ENCODE measurements at places on chromosomes 2 and 18. TPM values are rescaled to one million over a fixed set of nuclear protein-coding genes. Genes with fewer than 3 reads are reported as not detected.
A peak's percentile ranks its signal among the peaks of the same experiment; 100 is the strongest.

DNA sequence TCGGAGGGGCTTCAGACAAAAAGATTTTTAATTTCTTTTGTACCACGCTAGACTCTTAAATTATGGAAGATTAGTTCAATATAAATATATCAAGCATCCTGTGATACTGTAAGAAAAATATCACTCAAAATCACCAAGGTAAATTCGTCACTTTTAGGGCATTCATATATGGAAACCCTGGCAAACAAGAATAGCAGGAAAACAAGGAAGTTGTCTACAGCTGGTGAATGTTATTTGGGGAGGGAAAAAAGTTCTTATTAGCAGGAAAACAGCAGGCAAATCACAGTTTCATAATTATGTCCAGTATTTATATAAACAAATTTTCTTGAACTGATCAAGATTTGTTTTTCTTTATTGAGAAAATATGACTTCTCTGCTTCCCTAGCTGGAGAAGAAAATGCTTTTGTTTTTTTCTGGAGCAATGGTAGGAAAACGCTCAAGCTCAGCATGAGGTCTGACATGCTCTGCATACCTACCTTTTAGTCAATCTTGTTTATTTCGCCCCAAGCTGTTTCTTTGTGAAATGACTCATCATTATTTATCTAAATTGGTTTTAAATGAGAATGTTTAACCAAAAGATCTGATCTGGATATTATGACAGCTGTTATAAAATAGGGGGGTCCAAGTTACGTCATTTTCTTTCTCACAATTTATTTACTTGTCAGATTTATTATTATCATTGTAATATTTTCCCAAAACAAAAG lies 14.7 kb downstream of the LINC00305 start:
- no peak for DNase-seq

MC2R gene
- total RNA-seq = not detected

DNA sequence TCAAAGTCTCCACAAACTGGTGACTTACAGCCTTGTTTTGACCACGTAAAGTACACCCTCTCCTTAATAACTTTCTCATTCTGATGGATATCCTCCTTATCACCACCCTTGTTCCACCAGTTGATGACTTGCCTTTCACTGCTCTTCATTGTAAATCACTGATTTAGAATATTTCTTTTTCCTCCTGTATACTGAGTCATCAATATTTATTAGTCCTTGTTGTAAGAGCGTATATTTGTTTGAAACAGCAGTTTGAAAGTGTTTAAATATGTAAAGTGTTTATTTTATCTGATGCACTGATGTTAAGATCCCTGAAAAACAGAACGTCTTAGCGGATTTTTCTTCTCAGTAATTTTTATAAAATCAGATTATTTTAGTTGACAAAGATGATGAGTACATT lies 34.2 kb upstream of the DYSF start:
- no peak for DNase-seq

GRCh38 chr2:45554073-45554741 lies 56.9 kb downstream of the SRBD1 start:
- DNase-seq = no peak

DNA sequence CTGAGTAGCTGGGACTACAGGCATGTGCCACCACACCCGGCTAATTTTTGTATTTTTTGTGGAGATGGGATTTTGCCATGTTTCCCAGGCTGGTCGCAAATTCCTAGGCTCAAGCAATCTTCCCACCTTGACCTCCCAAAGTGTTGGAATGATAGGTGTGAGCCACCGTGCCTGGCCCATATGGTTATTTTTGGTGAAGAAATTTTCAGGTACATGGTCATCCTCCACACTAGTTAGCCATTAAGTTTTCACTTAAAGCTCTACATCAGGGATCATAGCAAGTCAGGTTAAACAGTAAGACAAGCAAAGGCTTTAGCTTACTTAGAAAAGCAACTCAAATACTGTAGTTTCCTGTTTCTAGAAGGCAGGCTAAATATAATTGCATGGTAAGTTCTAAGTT lies 104.3 kb upstream of the GRB14 start:
- no peak for DNase-seq

DNA sequence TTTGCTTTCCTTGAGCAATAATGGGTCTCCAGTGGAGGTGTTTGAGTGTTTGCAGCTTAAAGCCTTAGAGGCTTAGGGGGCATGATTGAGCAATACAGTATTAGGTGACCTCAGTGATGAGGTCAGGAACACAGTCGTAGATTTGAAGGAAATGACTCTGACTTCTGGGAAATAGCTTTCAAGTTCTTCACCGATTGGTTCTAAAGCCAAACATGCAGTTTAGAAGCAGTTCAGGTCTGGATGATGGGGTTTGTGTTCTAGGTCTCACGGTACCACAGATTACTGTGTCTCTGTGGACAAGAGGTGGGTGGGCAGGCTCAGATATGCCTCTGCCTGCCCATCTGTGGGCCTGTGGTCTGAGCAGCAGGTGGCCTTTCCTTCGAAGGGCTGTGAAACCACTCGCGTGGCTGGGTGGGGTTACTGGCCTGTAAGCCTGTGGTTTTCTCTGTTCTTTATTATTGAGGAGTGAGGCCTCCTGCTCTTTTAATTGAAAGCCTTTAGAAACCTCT lies 7.8 kb downstream of the MTHFD2 start:
- no peak for DNase-seq

GRCh38 chr2:172999641-173000386 lies 75.8 kb upstream of the MAP3K20 start:
- DNase-seq = no peak

GRCh38 chr2:65917986-65918385 lies 485.6 kb upstream of the SPRED2 start:
- DNase-seq = no peak

DNA sequence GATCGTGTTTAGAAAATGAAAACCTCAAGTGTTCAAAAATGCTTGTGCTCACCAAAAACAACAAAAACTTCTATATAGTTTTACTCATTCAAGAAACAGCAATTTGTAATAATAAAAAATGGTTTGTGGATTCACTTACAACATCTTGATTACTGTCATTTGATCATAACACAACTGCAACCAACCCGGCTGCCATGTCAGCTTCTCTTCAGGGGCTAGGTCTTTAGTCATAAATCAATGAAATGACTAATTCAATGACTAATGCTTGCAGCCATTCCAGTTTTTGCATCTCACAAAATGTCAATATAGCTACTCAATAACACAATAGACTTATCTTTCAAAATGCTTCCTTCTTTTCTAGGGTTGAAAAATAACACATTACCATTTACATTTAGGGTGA lies 128.0 kb downstream of the OLA1 start:
- no peak for DNase-seq

UGT1A3 gene
- total RNA-seq = not detected

DNA sequence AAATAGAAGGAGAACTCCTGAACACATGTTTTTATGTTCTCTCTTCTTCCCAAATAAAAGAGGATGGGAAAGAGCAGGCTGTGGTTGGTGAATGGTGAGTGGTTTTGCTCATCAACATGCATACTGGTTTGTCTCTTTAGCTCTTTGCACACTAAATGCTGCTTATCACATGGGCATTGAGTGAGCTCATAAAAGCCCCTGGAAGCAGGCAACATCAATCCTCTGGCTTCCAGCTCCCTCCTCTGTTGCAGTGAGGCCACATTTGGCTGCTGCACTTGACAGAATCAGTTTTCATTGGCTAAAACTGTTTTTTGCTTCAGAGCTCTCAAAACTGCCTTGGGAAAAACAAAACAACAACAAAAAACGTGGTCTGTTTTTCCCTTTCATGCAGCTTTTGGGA lies 1308.2 kb upstream of the NRXN1 start:
- no peak for DNase-seq

DNA sequence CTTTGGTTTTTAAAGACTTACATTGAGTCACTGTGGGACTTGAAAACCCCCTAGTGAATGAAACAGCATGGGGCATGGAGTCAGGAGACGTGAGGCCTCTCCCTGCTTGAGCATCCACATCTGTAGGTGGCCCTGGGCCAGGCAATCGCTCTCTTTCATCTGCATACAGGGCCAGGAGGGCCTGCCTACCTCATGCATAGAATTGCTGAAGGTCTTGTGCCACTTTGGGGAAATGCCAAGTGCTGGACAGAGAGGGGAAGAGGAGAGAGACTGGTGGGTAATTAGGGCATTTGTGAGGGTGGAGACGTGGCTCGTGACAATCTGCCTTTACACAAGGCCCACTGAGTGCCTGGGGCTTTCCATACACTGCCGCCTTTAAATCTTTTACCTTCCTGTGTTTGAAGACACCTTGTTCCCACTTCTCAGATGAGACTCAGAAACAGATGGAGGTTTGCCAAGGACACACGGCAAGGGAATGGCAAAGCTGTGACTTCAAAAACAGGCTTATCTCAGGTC lies 322.2 kb upstream of the HS6ST1 start:
- DNase-seq = no peak

MALL gene
- 12.0 TPM for total RNA-seq

DNA sequence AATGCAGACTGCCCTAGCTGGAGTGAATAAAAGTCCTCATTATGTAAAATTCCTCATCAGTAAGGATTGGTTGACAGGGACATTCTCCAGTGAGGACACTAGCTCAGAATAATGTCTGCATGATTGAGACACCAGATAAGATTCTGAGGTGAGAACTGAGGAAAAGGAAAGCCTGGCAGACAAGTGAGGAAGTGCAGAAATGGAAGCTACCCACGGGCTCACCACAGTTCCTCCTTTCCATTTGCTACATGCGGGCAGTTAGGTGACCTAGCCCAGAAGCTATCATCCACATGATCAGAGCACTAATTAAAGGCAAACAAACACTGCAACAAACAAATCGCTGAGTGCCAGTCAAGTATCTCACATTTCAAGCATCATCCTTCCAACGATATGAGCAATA lies 27.7 kb downstream of the NETO1 start:
- DNase-seq = no peak

GRCh38 chr18:35463050-35463449 lies 34.7 kb downstream of the INO80C start:
- no peak for DNase-seq

DNA sequence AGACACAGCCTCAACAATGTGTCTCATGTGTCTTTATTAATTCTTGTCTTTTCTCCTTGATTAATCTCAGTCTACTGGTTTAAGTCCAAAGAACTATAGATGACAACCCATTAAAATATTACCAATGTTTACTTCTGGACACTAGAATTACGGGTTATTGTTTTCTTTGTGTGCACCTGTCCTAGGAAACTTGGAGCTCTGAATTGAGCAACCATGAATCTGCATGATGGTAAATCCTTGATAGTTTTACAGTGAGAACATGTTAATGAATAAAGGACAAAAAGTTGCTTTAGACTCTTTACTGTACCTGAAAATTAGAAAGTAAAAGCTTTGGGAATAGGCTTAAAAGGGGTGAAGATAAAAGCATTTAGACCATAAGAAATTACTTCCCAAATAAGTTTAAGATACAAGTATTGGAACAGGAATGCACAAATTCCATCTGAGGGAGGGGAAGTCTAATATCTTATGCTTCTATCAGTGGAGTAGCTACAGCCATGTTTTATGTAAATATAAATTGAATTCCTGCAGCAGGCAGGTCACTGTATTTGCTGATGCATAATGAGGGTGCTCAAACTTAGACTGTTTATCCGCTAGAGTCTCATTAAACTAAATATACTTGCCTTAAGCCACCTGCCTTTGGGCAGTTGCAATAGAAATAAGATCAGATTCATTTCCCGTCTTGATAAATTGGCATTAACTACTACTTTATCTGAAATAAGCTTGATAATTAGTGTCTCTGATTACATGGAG lies 603.7 kb upstream of the GCFC2 start:
- DNase-seq = no peak

SERPINB10 gene
- not detected for total RNA-seq

GRCh38 chr18:61734396-61734795 lies 158.4 kb downstream of the RNF152 start:
- no peak for DNase-seq

- DNase-seq = no peak
Measured at GRCh38 chr2:29074411-29074810, at the start of gene PCARE. Gene PCARE (minus strand): TSS chr2:29074523. CDS start chr2:29074261, 262 bp downstream.

MAP2 gene
- total RNA-seq = 3.4 TPM

GRCh38 chr2:213252206-213252605 lies 32.1 kb upstream of the SPAG16 start:
- no peak for DNase-seq

CDK5R2 gene
- total RNA-seq = not detected

- DNase-seq = peak; percentile 26
Measured at GRCh38 chr2:23695890-23696751, 230.8 kb downstream of the ATAD2B start.

DNA sequence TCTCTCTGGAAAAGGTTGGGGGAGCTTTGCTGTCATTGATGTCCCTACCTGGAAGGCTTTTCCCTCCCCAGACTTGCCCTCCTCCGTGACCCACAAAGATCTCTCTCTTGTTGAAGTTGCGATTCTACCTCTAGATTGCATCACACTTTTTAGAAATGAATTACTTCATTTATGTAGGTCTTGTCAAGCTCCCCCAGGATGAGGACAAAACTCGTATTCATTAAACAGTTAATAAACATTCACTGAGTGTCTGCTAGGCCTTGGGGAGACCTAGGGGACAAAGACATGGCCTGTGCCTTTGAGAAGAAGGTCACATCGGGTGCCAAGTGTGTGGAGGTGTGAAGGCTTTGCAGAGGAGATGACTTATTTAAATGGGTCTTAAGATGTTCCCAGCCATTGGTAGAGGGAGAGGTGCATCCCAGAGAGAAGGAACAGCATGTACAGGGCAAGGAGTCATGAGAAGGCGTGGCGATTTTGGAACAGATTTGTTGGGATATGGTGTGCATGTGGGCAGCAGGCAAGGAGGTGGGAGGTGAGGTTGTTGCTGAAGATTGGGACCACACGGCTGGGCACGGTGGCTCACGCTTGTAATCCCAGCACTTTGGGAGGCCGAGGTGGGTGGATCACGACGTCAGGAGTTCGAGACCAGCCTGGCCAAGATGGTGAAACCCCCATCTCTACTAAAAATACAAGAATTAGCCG lies 9.8 kb upstream of the YWHAQ start:
- DNase-seq = no peak

CGREF1 gene
- 0.87 TPM for total RNA-seq

SETBP1 gene
- 6.7 TPM for total RNA-seq

- DNase-seq = no peak
Measured at GRCh38 chr18:9835825-9836224, 49.9 kb upstream of the TXNDC2 start.

COL4A3 gene
- 4.5 TPM for total RNA-seq

GRCh38 chr2:2744107-2744506 lies 413.0 kb upstream of the MYT1L start:
- no peak for DNase-seq

HOXD9 gene
- not detected for total RNA-seq

GRCh38 chr18:26322890-26323653 lies 96.8 kb downstream of the TAF4B start:
- no peak for DNase-seq

- DNase-seq = peak; percentile 51
Measured at GRCh38 chr2:19351899-19352697, 6.3 kb downstream of the OSR1 start.

- no peak for DNase-seq
Measured at GRCh38 chr2:21422724-21423522, 299.2 kb downstream of the TDRD15 start.

ZSWIM2 gene
- not detected for total RNA-seq

- DNase-seq = no peak
Measured at GRCh38 chr18:53629337-53629736, 595.1 kb downstream of the MBD2 start.
